ENCODE measurements at places on chromosomes 6 and 20.

GRCh38 chr6:167576050-167576741, 250.5 kb upstream of the AFDN start:
- no peak for DNase-seq

DNA sequence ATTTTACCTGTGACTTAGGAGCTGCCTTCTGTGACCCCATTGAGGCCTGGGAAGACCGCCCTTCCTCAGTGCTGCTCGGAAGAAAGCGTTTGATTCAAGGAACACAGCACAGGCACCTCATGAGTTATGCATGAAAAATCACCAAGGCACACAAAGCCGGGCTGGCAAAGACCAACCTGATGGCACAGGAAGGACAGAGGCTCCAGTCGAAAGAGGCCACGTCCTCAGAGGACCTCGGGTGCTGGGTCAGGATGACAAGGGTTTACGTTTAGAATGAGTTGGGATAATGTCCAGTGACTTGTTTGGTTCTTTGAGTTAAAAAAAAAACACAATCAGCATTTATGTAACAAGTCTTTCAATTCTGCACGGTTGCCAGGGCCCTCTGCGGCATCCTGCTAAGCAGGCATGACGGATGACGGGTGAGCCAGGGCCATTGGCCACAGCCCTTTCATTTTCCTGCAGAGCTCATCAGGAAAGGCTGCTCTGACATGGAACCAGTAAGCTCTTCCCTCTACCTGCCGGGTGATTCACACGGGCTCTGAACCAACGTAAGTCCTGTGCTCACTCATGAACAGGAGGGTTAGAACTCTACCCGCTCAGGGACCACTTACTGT, 112.8 kb downstream of the DACT2 start:
- no peak for DNase-seq

GRCh38 chr6:15288856-15289255, 43.0 kb downstream of the JARID2 start:
- DNase-seq: no peak

- DNase-seq: no peak
Observed at GRCh38 chr20:35837577-35838195, 65.9 kb downstream of the PHF20 start.

- no peak for DNase-seq
Observed at GRCh38 chr6:142822383-142822782, 122.6 kb downstream of the HIVEP2 start.

DNA sequence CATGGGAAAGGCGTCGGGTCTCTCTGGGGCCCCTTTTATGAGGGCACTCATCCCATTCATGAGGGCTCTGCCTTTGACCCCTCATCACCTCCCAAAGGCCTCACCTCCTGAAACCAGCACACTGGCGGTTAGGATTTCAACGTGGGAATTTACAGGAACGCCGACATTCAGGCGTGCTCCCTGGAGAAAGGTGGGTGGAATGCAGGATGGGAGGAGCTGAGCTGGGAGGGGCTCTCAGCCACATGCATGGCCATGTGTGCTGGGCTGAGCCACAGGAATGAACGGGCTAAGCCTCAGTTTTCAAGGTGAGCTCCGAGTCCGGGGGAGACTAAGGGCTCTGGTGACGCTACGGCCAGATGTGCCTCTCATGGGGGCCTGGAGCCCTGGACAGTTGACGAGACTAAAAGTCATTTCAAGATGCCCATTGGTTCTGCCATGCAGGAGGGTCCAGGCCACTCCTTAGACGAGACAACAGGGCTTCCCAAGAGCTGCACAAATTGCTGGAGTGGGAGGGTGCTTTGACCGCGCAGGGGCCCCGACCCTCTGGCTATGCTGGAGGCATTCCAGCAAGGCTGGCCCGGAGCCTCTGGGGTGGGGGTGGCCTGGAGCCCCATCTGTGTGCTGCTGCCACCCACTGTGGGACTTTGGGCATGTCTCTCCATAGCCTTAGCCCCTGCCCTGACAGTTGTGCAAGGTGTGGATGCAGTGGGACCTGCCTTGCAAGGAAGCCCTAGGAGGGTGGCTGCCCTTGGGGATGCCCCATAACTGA, 3.8 kb upstream of the ARFGAP1 start:
- no peak for DNase-seq

Measured in activated CD4-positive, alpha-beta T cell treated with anti-CD3 and anti-CD28 coated beads for 24 hours (primary cell).